Lung (tissue), 17 donors: ENCODE measurements at places on chromosomes 11 and 22. TPM values are rescaled to one million over a fixed set of nuclear protein-coding genes. Genes with fewer than 3 reads are reported as not detected.

DNA sequence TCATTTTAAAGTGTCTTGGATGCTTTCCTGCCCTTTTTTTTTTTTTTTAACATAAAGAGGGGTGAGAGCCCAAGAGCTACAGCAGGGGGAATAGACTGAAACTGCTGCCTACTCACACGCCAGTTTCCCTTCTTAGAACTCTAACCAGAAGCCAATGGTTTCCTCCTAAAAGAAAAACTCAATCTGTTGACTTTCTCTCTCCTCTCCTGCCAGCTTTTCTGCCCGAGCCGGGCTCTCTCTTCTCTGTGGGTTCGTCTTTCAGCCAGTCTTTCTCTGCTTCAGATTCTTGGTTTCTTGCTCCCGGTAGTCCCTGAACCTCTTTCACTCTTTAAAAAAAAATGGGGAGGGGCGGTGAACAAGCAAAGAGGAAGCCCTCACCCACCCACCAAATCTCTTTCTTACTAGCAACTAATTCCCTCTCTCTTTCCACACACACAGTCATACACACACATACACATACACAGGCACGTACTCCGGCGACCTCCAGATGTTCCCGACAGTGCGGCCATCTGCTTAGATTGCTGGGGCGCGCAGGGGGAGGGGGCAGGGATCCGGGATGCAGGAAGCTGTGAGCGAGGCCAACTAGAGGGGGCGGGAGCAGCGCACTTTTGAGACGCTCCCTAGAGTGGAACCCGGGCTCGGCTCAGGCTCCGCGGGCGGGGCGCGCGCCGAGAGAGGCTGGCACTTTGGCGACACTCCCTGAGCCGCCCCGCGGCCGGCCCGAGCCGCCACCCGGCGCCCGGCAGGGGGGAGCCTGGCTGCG, 444 bp upstream of the TSKU start:
- peaks cover 17% of the 10 kb centered on the region for H3K4me1 ChIP-seq
- DNase-seq = peak; percentile 99

- H3K4me1 ChIP-seq = no peaks in the 10 kb centered on the region
- H3K27me3 ChIP-seq = no peaks in the 10 kb centered on the region
- no peak overlapping the region for H3K4me3 ChIP-seq
- H3K27ac ChIP-seq = no peak overlapping the region
- no peak for DNase-seq
- H3K36me3 ChIP-seq = no peaks in the 10 kb centered on the region
Observed at GRCh38 chr11:27998552-27998951, 109.4 kb downstream of the KIF18A start.

DNA sequence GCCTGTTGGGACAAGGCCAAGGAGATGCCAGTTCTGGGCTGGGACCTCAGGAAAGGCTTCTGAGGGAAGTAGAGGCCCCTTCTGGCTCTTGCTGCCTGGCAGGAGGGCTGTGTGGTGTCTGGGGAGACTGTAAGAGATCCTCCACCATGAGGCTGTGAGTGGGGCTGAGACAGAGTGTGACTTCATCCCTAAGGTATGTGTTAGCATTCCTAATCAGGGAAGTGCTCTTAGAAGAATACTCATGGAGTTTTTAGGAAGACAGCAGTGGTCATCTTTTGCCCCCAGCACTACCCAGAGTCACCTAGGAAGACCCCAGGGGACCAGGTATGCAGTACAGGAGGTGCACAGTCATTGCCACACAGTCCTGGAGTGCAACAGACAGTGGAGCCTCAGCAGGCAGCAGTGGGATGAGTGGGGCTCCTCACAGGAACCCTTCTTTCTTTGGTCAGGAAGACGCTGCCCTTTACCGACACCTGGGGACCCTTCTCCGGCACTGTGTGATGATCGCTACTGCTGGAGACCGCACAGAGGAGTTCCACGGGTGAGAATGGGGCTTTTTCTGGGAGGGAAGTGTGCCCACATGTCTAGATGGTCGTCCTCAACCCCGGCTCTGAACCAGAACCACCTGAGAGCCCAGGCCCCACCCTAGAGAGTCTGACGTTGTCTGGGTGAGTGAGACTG, 2.8 kb downstream of the RIC8A start:
- DNase-seq = no peak
- H3K4me3 ChIP-seq = no peak overlapping the region
- peaks cover 18% of the 10 kb centered on the region for H3K4me1 ChIP-seq
- no peaks in the 10 kb centered on the region for H3K27me3 ChIP-seq

DNA sequence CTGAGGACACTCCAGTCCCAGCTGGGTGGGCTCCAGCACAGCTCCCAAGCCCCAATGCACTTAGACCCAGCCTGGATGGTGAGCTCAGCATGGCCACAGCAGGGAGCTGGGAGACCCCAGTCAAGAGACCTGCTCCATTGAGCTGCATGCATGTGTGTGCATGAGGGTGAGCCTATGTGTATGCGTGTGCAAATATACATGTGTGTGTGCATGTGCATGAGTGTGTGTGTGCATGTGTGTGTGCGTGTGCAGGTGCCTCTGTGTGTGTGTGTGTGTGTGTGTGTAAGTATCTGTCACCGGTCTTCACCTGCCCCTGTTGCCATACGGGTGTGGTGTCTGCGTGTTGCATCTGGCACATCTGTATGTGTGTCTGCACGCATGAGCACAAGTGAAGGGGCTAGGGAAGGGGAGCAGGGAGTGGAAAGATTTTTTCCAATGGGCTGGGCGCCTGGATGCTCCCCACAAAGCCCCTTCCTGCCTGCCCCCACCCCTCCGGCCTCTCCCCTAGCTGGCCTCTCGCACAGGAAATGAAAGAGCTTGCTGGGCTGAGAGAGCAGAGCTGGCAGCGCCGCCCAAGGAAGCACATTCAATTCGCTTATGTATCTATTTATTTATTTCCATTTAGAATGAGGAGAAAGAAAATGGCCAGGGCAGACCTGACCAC, 4.1 kb downstream of the TSPAN32 start:
- H3K4me1 ChIP-seq = peaks cover 14% of the 10 kb centered on the region
- H3K36me3 ChIP-seq = no peaks in the 10 kb centered on the region
- H3K27me3 ChIP-seq = no peaks in the 10 kb centered on the region
- peak overlapping the region; percentile 79 for H3K27ac ChIP-seq
- peak; percentile 94 for DNase-seq
- no peak overlapping the region for H3K4me3 ChIP-seq

DNA sequence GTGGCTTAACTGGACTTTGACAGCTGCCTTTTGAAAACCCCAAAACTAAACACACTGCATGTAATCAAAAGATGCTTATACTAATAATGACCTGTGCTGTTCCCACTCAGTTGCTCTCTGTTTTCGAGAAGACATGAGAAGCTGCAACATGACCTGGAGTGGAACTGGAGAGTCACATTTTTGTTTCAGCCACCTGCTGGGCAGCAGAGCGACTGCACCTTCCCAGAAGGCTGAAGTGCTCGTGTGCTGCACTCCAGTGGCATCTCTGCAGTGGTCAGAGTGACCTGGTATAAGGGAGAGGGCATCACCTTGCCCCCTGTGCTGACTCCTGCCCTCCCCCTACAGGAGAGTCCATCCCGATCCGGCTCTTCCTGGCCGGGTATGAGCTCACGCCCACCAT, 8.6 kb downstream of the THYN1 start:
- peaks cover 16% of the 10 kb centered on the region for H3K36me3 ChIP-seq
- no peak overlapping the region for H3K4me3 ChIP-seq
- DNase-seq = no peak
- H3K27me3 ChIP-seq = no peaks in the 10 kb centered on the region
- no peaks in the 10 kb centered on the region for H3K4me1 ChIP-seq

Gene OR10D3
- not detected for total RNA-seq

Gene CSTPP1
- 41.3 TPM for total RNA-seq

GRCh38 chr11:2136209-2136951, 2.8 kb downstream of the IGF2 start:
- peak; percentile 22 for DNase-seq
- H3K36me3 ChIP-seq = no peaks in the 10 kb centered on the region
- H3K4me1 ChIP-seq = peaks cover 6% of the 10 kb centered on the region
- H3K27ac ChIP-seq = no peak overlapping the region
- H3K27me3 ChIP-seq = peaks cover 15% of the 10 kb centered on the region

DNA sequence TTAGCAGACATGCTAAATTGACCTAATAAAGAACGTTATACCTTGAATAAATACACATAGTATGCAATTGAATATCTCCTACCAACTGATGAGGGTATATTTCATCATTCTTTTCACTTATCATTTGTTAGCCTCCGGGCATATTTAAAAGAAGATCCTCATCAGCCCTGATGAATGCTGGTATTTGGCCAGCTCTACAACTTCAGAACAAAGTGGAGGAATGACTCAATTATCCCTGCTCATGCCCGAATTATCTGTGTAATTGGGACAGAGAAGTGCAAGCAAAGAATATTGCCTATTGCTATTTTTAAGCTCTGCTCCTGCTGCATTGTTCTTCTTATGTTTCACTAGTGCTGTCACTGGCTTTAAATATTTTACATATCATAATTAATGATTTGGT, 622.1 kb downstream of the METTL15 start:
- no peak for DNase-seq
- H3K4me1 ChIP-seq = no peaks in the 10 kb centered on the region
- no peak overlapping the region for H3K27ac ChIP-seq
- H3K4me3 ChIP-seq = no peak overlapping the region
- H3K27me3 ChIP-seq = no peaks in the 10 kb centered on the region

DNA sequence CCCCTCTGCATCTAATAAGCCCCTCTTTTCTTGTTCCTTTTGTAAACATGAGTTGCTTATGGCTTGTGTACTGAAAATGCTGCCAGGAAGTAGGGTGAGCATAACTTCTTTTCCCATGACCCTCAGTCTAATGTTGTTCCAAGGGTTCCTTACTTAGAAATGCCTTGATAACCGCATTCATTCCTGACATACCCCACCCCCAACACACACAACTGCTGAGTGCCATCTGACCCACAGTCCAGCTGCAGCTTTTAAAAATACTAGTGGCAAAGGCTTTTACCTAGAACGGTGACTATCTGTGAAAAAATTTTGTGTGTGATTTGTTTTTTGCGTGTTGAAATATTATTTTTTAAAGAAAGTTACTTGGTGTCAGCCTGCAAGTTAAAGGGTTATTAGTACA, 52.6 kb downstream of the ARHGAP42 start:
- no peaks in the 10 kb centered on the region for H3K36me3 ChIP-seq
- H3K4me1 ChIP-seq = peaks cover 20% of the 10 kb centered on the region
- H3K27me3 ChIP-seq = peaks cover 2% of the 10 kb centered on the region
- DNase-seq = peak; percentile 86
- H3K27ac ChIP-seq = no peak overlapping the region
- H3K4me3 ChIP-seq = no peak overlapping the region

DNA sequence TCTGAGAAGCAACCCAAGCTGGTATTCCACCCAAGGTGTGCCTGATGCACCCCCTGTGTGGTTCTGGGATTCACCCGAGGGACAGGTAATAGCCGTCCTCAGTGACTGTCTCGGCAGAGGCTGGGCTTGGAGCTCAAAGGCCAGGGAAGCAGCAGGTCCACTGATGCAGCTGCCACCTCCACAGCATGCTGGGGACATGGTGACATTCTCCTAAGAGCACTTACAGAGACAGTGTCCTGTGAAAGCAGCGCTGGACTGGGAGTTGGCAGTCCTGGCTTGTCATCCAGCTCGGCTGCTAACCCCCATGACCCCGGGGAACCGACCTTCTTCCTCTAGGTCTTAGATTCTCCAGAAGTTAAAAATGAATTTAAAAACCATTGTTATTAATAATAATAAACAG, 72.8 kb downstream of the RPUSD4 start:
- no peaks in the 10 kb centered on the region for H3K36me3 ChIP-seq
- H3K4me1 ChIP-seq = peaks cover 18% of the 10 kb centered on the region

DNA sequence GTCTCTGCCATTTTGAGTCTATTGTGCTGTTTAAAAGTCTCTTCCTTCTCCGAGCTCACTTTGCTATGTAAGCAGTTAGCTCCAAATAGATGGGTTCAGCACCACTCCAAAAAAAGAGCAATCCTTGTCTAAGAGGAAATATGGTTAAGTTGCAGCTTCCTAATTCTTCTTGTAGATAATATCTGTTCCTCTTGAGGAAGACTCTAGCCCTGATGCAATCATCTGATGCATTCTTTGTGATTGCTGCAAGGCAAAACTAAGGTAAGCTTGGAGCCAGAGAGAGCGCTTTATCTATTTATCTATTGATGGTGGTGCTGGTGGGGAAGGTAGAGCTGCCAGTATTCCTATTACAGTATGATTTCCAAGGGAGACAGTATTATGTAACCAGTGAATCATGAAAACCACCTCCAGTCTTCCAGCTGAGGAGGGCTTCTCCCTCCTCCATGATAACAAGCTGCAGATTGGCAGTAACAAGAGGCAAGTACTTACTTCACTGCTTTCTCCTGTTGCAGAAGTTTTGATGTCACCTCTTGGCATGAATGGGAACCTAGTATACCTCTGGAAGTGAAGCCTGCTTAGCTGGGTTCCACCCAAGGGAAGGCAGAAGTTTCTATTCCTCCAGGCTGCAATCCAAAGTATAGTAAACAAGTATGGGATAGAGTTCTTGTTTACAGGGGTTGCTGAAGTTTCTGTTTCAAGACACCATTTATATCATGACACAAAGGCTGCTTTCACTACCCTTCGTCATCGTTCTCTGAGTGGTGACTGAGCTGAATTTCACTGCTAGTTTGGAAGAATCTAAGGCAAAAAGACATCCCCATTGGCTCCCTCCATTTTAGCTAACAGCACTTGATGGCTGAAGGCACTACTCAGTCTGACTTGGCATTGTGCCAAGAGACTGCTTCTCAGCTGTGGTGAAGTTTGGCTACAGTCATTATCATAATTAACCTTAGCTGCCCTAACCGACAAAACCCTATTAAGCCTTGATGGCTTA, 49.7 kb downstream of the FDX1 start:
- no peak overlapping the region for H3K27ac ChIP-seq
- peaks cover 4% of the 10 kb centered on the region for H3K4me1 ChIP-seq
- no peaks in the 10 kb centered on the region for H3K27me3 ChIP-seq
- no peaks in the 10 kb centered on the region for H3K36me3 ChIP-seq

Gene GLYAT
- not detected for total RNA-seq

- H3K4me3 ChIP-seq = no peak overlapping the region
- no peaks in the 10 kb centered on the region for H3K4me1 ChIP-seq
- DNase-seq = no peak
- no peak overlapping the region for H3K27ac ChIP-seq
Observed at GRCh38 chr11:29879560-29879959, 137.3 kb downstream of the KCNA4 start.

DNA sequence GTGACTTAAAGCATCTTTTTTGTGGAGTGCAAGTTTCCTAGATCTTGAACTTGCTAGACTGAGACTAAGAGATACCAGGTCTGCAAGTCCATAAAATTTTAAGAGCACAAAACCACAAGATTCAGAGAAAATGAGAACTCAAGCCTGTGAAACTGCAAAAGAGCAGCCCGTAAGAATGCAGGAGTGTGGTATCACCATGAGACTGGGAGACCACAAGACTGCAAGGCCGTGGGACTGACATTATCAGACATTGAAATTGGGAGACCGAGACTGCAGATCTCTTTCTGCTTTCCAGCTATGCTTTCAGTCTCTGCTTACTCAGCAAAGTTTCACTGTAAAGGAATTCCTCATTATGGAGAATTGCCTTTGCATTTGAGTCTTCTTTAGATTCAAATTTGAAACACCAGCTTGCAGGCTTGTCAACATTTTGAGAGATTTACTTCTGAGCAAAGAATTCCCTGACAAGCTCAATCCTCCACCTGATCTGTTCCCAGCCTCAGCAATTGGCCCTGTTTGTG, 621.2 kb downstream of the KCNA4 start:
- H3K4me1 ChIP-seq = no peaks in the 10 kb centered on the region
- H3K36me3 ChIP-seq = no peaks in the 10 kb centered on the region
- H3K27ac ChIP-seq = no peak overlapping the region
- no peak overlapping the region for H3K4me3 ChIP-seq
- DNase-seq = no peak
